ENCODE measurements at places on chromosomes 13 and 19. TPM values are rescaled to one million over a fixed set of nuclear protein-coding genes. Genes with fewer than 3 reads are reported as not detected.

- no peak for DNase-seq
Measured at GRCh38 chr13:76929320-76929719, 19.0 kb upstream of the ACOD1 start.

DNA sequence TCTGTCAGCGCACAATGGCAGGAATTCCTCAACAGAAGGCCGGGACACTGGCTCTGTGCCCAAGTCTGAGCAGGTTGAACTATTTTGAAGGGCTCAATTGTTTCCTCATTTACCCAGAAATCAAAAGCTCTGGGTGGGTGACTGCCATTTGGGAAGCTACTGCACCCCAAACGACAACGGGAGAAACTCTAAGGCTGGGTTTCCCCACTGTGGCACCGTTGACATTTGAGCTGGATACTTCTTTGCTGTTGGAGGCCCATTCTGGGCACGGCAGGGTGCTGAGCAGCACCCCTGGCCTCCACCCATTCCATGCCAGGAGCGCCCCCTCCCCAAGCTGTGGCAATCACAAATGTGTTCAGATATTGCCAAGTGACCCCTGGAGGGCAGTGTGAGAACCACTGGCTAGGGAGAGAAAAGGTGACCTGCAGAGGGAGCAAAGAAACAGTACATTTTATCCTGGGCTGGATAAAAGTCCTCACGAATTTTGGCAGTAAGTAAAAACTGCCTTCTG is 62.5 kb downstream of the RFX2 start:
- peak; percentile 47 for DNase-seq

GRCh38 chr13:26376430-26376829 is 122.5 kb downstream of the CDK8 start:
- no peak for DNase-seq

DNA sequence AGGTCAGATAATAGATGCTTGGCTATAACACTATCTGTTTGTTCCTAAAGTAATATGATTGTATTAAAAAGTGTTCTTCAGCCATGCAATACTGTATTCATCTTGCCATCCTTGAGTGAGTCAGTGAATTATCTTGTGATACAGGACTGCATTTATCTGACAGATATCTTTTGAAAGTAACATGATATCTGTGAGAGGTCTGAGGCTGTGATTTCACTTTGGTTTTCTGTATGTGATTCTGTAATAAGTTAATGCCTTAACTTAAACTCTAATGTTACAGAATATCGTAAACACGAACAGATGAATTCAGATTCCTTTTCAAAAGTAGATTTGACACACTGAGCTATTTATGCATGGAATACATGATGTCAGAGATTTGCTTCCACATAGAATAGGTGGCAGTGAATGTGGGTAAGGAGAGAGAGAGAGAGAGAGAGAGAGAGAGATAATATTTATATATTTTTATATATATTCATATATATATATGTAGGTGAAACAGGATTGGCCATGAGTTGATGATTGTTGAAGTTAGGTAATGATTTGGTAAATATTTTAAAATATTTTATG is 97.9 kb upstream of the RNF113B start:
- DNase-seq, result no peak

GRCh38 chr19:9996541-9996940 is 13.8 kb downstream of the COL5A3 start:
- DNase-seq, result no peak

DNA sequence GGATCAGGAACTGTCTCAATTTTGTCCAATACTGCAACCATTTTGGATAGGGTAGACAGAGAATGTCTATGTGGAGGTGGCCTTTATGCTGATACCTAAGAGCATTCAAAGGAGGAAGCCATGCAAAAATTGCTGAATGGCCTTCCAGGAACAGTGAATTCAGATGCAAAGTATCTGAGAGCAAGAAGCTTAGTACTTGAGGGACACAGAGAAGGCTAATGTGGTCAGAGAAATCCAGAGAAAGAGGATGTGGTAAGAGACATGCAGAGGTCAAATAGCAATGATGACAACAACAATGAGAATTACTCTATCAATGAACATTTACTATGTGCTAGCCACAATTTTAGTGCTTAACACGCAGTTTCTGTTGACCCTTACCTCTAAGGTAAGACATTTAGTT is 785.6 kb upstream of the KLHL1 start:
- DNase-seq, result no peak

DNA sequence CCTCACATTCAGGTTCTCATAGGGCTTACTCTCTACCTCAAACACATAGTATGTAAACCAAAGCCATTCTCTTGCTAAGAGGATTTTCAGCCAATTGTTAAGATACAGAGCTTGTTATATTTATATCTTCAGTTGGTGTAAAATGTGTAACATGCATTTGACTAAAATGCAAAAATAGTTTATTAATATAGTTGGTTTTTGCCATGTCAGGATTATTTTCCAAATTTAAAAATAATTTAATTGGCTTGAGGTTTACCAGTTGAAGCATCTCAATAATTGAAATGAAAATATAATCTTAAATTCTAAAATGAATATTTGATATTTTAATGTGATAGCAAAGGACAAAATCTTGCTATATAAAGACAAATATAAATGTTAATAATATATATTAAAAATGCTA is 7.2 kb downstream of the MICU2 start:
- no peak for DNase-seq

The SIGLEC12 gene
- 1.9 TPM for total RNA-seq

The KCNRG gene
- 0.67 TPM for total RNA-seq

The STK11 gene
- total RNA-seq, result 60.8 TPM

Data from mesenteric fat pad (tissue), 1 donor.